SHP77 (cell line): ENCODE measurements at places on chromosomes 2 and 18.

- DNase-seq: no peak
These were observed 248.7 kb upstream of the SIX3 start for GRCh38 chr2:44692821-44693220.

GRCh38 chr2:2466534-2466933, 135.5 kb upstream of the MYT1L start:
- no peak for DNase-seq

DNA sequence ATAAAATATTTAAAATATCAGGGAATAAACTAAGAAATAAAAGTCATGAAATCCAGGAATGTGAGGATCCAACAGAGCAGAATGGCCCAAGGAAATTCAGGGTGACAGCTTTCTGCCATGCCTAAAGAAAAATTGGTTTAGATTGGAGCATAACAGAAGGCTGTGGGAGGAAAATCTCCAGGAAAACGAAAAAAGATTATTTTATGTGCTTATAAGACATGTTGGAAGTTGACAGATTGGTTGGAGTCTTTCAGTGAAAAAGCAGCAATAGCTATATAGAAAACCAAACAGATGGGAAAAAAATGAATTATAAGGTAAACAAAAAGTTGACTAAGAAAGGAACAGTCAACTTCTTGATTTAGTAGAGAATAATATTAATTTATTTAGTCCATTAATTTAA, 203.9 kb downstream of the ZRANB3 start:
- DNase-seq: no peak

DNA sequence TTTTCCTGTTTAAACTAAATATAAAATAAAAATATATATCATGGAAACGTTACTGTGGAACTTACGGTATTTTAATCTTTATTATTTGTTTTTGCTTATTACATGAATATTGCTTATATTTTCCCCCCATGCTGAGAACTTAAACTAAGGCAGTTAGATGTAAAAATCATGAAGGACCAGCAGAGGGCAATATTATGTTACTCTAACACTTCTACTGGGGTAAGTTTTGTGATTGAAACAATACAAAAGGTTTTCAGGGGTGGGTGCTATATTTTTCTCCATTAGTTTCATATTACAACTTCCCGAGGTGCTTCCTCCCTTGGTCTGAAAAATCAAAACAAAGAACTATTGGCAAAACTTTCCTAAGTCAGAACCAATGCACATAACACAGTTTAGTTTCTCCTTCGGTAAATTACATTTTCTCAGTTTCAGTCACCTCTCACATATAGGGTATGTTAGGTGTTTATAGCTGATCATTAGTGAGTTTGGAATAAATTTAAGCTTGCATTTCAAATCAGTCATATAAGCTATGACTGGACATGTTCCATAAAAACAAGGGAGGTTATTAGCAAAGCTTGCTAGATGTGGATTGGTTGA, 54.8 kb downstream of the ZNF407 start:
- peak; percentile 28 for DNase-seq

GRCh38 chr2:221822416-221822815, 250.3 kb upstream of the EPHA4 start:
- DNase-seq: no peak

GRCh38 chr2:98149333-98149697, 62.3 kb downstream of the VWA3B start:
- peak; percentile 4 for DNase-seq

DNA sequence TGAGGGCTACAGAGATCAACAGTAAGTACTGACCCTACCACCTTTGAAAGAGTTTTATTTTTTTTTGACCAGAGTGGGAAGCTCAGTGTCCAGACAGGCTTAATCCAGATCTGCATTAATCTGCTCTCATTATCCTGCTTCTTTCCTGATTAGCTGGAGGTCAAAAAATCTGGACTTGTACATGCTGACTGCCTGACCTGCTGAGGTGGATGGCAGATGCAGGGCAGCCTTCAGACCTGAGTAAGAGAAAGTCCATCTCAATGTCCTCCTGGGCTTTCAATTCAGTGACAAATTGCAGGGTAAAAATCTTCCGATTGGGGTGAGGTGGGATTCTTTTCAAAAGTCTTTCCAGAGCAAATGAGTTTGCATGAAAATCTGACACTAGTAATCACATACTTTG, 998.8 kb upstream of the PIK3C3 start:
- DNase-seq: no peak

DNA sequence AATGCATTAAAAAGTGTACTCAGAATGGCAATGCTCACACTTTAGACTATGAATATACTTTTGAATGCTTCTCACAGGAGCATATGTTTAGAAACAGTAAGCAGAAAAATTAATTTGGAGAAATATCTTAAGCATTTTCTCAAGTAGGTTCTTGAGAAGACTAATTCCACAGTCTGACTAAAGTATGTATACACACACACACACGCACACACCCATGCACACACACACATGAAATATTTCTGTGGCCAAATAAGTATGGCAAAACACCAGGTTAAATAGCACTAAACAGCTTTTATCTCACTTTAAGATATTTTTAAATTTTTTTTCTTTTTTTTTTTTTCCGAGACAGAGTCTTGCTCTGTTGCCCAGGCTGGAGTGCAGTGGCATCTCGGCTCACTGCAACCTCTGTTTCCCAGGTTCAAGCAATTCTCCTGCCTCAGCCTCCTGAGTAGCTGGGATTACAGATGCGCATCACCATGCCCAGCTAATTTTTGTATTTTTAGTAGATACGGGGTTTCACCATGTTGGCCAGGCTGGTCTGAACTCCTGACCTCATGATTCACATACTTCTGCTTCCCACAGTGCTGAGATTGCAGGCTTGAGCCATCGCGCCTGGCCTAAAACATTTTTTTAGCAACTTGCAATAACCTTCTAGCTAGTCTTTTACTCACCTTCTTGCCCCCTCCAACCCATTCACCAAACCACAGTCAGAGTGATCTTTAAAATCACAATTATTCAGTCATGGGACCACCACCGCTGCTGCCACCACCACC, 67.5 kb upstream of the SCG2 start:
- DNase-seq: no peak

DNA sequence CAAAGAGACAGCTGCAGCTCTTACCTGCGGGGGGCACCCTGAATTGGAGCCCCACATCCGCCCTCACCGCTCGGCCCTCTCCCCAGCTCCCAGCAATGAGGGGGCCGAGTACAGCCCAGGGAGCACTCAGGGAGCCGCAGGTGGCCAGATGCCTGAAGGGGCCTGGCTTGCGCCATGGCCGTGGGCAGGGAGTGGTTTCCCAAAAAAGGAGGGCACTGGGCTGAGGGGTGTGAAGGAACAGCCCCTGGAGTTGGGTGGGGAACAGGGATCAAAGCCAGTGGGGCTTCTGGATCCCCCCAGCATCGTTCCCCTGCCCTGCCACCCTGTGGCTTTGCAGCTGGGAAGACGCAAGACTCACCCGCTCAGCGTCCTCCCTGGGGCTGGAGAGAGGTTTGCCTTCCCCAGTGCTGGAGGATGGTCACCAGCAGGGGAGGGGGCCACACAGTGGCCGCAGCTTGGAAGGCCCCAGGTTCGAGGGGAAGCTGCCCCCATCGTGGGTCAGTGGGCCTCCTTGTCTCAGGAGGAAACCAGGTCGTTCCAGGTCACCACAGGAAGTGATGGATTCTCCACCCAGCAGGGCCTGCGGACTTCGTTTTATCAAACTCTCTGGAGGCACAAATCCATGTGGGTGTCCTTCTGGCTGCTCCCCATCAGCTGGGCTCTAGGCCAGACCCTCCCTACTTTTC, 68.2 kb upstream of the HPCAL1 start:
- DNase-seq: no peak

DNA sequence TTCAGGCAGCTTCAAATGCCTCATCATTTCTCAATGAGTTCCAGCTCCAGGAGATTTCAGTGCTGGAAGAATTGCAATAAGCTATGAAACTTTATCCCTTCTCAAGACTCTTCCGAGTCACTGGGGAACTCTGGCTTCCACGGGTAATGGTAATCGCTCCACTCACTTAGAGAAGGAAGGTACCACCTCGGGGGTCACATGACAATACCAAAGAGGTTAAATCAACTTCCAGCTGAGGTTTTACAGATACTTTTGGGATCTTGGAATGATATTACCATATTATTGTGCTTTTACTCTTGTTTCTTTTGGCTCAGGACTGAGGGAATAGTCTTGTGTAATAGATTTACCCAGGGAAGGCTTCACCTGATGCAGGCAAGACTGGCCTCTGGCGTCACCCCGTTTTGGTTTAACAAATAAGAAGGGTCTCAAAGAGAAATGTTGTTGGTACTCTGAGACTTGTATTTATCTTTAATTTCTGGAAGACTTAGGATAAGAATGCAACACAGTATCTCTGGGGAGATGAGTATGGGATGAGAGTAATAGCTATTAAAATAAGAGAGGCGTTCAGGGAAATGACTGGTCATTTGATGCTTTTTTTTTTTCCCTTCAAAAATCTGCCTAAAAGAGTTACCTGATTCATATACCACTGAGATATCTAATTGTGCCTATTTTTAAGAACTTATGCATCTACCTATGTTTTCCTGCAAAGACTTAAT, 316.9 kb upstream of the ZEB2 start:
- DNase-seq: no peak

DNA sequence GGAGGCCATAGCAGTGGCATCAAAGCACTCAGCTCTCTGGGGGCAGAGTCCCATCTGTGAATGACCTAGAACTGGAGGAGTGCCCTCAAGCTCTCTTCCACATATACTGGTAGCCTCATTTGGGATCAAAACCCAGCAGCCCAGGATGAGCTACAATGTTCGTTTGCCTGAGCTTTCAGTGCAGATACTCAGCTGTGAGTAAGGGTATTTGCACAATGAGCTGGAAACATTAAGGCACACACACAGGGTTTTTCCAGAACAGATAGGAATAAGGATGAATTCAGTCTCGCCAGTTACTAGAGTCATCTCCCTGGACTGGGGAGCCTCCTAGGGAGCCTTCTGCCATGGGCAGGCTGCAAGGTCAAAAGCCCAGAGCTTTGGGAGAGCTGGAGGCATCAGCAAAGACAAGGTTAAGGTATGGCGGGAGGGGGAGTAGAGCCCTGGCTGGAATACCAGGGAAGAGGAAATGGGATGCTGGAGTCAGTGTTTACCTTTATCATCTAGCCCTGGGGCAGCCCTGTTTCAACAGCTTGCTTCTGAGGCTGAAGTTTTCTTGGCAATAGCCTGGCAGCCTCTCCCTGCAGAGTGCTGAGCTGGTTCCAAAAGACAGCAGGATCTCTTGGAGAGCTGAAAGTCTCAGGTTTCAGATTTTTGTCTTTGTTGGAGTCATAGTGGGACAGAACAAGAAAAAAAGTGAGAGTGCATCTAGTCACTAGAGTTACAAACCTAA, 187.7 kb downstream of the LOXHD1 start:
- DNase-seq: no peak

DNA sequence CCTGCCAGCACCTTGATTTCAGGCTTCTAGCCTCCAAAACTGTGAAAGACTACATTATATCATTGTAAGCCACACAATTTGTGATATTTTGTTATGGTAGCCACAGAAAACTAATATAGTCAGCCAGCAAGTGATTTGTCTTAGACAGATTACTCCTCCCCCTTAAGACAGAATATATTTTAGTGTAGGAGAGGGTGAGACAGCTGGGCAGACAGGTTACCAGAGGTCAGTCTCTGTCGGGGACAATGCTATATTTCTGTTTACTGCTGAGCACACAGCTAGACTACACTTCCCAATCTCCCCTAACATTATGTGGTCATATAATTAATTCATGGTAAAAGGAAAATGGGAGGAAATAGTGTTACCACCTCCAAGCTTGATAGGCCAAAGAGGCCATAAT, 185.8 kb upstream of the PIK3C3 start:
- DNase-seq: no peak

GRCh38 chr18:36594621-36595020, 234.2 kb downstream of the TPGS2 start:
- DNase-seq: no peak
